ENCODE measurements at places on chromosomes 2 and 18.

- no peak for DNase-seq
Measured at GRCh38 chr2:236257136-236257535, 7.1 kb downstream of the ASB18 start.

DNA sequence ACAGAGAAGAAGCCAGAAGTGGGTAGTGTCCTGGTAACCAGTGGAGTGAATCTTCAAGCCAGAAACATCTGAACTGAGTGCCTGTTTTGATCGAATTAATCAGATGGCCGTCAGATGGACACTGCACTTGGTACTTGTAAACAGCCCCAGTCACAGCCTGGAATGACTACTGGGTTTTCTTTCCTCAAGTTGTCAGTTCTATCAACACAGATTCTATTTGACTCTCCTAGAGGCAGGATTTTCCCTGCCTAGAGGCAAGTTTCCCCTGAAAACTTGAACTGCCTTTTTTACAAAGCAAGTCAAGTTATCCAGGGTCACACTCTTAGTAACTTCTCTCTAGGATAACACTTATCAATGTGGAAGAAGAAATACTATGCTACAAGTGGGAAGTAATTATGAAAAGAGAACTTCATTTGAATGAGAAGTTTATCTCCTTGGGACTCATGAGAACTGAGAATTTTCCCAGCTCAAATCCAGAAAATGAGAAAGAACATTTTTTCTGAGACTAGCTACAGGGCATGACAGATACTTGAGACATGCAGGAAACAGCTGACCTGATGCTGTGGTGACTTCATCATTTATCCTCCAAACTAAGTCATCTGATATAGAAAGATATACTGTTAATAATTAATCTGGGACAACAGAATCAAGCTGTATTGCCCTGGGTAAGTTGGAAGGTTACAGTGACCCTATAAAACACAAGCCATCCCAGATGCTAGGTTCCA lies 36.0 kb downstream of the SULT1C2 start:
- no peak for DNase-seq

DNA sequence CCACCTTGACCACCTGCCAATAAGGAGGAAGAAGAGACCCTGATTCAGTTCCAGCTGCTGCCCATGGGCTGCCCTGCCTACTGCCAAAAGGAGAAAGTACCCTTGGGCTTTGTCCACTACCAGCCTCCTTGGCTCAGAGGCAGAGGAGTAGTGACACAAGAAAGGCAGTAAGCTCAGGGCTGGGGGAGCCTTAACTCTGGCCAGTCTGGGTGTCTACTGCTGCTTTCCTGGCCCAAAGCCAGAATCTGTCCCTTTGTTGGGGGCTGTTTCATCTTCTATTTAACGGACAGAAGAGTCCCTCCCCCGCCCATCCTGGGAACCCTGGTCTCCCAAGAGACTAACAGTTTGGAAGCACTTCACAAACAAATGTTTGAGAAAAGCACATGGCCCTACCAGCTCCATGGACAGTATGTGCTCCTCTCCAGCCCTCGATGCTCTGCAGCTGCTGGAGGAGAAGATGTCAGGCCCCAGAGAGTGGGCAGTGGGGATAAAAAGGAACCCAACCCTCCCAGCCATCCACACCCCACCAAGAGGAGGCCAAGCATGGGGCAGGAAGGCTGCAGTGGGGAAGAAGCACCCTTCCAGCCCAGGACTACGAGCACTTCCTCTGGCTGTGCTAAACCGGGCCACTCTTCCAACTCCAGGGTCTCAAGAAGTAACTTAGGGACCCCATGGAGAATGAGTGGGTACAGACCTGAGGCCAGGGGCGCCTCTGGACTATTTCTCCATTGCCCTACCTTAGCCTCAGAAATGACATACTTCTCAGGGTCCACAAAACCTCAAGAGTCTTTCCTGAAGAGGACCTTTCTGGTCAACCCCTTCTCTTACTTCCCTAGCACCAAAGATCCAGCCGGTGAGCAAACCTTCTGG lies 1.2 kb downstream of the ATG9A start:
- DNase-seq, result no peak

- DNase-seq, result no peak
Measured at GRCh38 chr2:179071810-179072355, 21.9 kb upstream of the CCDC141 start.

- no peak for DNase-seq
Measured at GRCh38 chr2:66478731-66479316, 43.9 kb downstream of the MEIS1 start.

DNA sequence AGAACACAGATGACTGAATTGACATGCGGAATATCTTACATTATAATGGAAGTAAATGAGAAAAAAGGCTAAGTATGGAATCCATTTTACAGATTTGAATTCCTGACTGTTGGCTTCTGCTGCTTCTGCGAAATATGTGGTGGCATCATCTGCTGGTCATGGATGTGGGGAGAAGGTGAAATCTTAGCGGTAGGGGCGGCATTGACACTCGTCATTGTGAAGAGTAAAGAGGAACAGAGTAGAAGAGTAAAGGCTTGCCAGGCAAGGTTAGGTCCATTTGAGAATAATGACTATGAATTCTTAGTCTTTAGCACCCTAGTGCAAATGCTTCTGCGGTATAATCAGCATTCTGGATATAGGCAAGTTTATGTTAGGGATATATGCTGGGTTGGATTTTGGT lies 32.4 kb downstream of the ACTR3 start:
- DNase-seq, result no peak

DNA sequence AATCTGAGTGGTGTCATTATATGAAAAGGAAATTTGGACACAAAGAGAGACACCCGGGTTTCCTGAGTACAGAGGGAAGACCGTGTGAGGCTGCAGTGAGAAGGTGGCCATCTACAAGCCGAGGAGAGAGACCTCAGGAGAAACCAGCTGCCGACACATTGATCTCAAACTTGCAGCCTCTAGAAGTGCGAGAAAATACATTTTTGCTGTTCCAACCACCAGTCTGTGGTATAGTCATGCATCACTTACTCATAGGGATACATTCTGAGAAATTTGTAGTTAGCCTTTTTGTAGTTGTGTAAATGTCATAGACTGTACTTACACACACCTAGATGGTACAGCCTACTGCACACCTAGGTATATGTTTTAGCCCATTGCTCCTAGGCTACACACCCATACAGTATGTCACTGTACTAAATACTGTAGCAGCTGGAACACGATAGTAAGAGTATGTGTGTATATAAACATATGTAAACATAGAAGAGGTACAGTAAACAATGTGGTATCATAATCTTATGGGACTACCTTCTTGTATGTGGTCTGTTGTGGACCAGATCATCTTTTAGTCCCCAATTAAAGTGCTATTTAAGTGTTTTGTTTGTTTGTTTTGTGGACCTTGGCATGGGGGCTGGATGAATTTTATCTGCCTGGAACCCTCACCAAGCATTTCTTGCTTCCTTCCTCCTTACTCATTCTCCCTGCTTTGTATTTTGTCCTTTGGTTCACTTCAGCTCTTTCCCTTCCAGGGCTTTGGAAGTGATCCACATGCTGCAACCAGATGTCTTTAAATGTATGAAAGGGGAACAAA lies 38.3 kb upstream of the SESTD1 start:
- no peak for DNase-seq

DNA sequence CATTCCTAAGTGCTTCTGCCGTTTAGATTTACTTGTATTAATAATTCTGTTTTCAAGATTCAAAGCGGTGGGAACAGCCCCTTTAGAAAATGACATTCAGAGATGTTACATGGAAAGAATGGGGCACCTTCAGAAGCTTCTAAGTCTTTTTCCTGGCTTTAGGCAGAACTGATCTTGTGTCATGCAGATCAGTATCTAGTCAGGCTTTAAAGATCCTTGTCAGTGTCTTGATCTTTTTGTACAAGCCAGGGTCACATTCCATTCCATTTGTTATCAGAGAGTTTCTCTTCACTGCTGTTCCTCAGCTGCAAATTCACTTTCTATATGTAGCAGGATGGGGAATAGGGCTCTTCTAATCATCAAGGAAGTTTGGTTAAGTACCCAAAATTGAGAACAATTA lies 275.3 kb downstream of the DCC start:
- DNase-seq, result no peak

DNA sequence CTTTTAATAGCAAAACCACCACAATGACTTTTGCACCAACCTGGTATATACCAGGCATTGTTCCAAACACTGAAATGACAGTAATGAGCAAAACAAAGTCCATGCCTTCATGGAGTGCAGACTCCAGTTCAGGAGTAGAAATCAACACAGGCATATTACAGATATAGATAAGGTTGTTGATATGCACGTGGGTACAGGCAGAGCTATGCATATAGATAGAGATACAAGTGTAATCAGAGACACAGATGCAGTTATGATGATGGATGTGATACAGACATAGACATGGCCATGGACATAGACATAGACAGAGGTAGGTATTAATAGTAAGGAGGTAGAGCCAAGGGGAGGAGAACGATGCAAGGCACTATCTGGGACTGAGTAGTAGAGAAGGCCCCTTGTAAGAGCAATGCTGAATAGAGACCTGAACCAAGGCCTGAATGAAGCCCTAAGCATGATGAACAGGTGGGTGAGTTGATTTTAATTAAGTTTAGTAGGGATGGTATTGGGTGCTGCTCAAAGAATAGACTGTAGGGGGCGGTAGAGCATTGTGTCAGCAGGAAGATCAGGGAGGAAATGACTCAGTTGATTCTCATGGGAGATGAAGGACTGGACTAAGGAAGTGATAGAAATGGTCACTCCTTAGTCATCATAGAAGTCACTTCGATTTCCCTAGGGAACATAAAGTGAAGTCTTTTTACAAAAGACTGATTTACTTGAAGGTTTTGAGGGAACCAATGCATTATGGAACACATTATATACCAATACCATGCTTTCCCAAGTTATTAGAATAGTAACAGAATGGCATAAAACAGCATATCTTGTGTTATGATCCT lies 39.4 kb downstream of the CMPK2 start:
- peak; percentile 66 for DNase-seq

DNA sequence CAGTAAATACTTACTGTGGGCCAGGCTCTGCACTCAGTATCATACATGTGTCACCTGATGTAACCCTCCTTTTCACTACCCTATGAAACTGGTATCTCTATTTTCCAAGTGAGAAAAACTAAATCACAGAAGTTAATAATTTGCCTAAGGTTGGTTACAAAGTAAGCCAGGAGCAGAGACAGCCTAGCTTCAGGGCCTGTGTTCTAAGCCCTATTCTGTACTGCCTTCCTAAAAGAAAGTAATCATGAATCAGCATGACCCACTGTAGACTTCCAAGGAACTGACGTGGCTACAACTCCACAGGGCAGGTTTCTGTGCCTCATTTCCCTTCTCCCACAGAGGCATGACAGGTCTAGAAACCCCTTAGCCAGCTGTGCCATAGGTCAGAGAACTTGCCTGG lies 14.3 kb downstream of the ZNF142 start:
- DNase-seq, result no peak

- DNase-seq, result no peak
Measured at GRCh38 chr18:6333981-6334380, 80.7 kb downstream of the L3MBTL4 start.

GRCh38 chr18:76957384-76958355 lies 135.3 kb downstream of the ZNF236 start:
- DNase-seq, result no peak

GRCh38 chr18:21056545-21056944 lies 55.1 kb downstream of the ROCK1 start:
- no peak for DNase-seq

DNA sequence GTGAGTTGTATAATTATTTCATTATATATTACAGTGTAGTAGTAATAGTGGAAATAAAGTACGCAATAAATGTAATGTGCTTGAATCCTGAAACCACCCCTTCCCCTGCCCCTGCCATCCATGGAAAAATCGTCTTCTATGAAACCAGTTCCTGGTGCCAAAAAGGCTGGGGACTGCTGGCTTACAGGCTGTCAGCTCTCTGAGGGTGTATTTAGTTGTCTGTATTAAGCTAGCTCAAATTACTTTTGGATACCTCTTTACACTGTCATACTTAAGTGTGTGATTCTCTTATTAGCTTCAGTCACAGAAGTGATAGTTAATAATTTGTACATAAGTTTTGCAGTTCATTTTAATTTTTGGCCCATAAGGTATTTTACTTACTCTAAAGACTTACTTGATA lies 29.6 kb downstream of the LCLAT1 start:
- DNase-seq, result no peak

GRCh38 chr2:201959198-201959597 lies 74.5 kb upstream of the FZD7 start:
- DNase-seq, result no peak

GRCh38 chr2:47720559-47720958 lies 62.4 kb upstream of the MSH6 start:
- no peak for DNase-seq

- no peak for DNase-seq
Measured at GRCh38 chr2:236936446-236936940, 149.2 kb upstream of the COPS8 start.

DNA sequence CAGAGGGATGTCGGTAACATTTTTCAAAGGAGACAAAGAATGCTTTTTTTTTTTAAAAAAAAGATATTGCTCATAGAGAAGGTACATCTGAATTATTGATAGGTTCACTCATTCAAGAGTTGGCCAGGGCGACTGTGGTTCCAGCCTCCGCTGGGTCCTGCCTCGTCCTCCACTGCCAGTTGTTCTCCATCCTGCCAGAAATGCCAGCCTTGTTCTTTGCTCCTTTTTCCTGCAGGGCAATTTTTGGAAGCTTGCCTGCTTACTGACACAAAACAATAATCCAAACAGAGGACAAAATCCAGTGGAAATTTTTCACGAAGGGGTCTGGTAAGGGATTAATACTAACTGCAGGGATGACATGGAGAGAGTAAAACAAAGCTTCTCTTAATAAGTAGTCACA lies 1113.0 kb downstream of the CBLN2 start:
- no peak for DNase-seq

DNA sequence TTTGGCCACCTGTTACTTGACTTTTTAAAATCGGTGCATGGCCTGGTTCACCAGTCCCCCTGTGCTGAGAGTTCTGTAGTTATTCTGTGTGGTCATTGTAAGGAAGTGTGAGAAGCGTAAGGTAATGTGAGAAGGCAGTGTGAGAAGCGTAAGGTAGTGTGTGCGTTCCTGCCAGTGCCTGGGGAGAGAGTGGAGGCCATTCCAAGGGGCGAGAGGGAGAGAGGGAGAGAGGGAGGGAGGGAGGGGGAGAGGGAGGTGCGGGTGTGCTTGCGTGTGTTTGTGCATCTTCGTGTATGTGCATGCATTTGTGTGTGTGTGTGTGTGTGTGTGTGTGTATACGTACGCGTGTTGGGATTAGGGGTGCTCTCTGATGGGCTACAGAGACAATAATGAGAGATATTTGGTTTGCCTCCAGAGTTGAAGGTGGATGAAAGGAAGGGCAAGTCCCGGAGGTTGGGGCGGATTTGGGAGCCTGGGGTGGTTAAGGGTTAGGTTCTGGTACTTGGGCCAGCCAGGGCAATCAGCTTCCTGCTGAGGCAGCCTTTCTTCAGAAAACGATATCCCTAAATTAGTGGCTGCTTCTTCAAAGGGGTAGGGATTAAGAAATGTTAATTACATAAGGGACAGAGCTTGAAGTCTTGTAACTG lies 53.7 kb downstream of the SGPP2 start:
- DNase-seq, result no peak

GRCh38 chr2:20185176-20186022 lies 39.5 kb downstream of the SDC1 start:
- no peak for DNase-seq

GRCh38 chr18:58190842-58191530 lies 147.0 kb downstream of the NEDD4L start:
- no peak for DNase-seq

- no peak for DNase-seq
Measured at GRCh38 chr18:43680096-43680495, 402.8 kb upstream of the SYT4 start.

GRCh38 chr2:205654878-205655605 lies 27.3 kb upstream of the NRP2 start:
- DNase-seq, result no peak

GRCh38 chr18:70559446-70559845 lies 270.6 kb downstream of the SOCS6 start:
- DNase-seq, result no peak
